Activated CD4-positive, alpha-beta T cell treated with anti-CD3 and anti-CD28 coated beads, Interleukin-2, Interleukin-4, amounts not matched to agents 100 ng/mL and 50 ng/mL, durations not matched to agents 16 hours and 8 hours (primary cell): ENCODE measurements at places on chromosomes 13 and 19.
A peak's percentile ranks its signal among the peaks of the same experiment; 100 is the strongest.

- DNase-seq: no peak
These were observed 7.3 kb upstream of the CYP2A7 start for GRCh38 chr19:40889366-40889765.

DNA sequence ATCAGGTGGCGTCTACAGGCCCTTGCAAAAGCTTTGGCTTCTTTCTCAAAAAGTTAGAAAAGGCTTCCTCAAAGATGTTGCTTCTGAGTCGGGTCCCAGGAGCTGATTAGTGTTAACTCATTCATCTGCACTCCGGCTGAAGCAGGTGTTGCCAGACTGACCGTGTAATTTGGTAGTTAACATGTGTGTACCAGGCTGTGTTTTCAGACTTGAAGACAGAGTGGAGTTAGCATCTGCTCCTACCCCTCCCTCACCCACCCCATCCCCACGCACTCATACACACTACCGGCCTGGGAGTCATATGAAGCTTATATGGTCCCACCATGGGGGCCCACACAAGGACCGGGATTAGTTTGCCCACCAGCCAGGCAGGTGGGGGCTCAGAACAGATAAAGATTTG lies 111.5 kb downstream of the DNAJC15 start:
- no peak for DNase-seq

GRCh38 chr19:53147645-53148044 lies 11.2 kb downstream of the ZNF347 start:
- DNase-seq: no peak

DNA sequence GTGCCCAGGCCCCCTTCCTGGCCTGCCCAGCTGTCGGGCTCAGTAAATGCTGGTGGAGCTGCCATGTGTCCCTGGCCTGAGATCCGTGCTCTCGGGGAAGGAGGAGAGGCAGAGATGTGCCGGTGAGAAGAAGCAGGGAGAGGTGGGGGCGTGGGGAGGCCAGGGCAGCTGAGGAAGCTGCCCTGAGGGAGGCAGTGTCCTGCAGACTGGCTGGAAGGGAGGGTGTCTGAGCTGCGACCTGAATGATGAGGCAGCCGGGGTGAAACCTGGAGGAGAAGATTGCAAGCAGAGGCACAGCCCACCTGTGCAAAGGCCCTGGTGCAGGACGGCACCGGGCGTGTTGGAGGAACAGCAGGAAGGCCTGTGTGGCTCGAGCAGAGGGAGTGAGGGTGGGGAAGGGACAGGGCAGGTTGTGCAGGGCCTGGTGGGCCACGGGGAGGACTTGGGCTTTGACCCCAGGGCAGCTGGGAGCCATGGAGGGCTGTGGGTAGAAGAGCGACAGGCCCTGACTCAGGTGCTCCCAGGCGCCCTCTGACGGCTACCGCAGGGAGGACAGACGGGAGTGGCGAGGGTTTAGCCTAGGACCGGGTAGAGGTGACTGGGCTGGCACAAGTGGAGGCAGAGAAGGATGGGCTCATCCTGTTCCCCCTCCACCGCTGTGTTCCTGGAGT lies 14.0 kb upstream of the CELF5 start:
- peak; percentile 79 for DNase-seq

GRCh38 chr19:10290876-10291553 lies 1.3 kb downstream of the ICAM5 start:
- DNase-seq: no peak

DNA sequence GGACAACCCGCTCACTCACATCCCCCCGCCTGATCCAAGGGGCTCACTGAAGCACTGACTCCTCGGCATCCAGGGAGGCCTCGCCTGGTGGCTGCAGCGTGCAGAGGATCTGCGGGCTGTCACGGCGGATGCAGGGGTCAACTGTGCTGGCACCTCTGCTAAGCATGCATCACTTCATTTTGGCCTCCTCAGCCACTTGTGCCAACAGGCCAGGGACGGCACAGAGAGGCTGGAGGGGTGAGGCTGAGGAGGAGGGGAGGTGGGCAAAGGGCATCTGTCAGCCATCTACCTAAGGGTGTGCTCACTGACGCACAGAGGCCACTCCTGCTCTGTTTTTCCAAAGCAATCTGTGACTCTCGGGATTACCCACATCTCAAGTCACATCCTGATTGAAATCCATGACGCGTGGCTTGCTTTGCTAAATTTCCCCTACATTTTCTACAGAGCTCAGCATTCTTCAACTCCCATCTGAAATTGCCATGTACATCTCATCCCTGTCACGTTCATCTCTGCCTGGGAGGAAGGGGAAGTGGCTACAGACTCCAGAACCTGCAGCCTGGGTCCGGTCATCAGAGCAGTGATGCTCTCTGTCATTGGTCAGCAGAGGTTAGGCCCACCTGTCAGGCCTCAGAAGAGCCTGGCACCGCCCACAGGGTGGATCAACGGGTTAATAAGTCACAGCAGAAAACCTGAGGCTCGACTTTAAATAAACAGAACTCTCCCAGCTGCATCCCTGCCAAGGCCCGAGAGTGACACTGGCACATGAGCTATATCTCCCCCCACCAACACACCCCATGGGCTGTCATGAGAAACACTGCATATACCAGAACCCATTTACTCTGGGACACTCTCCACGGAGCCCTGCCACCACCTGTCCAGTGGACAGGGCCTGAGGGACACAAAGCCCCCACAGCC lies 17.6 kb downstream of the ELL start:
- no peak for DNase-seq

GRCh38 chr13:25729201-25729600 lies 322.6 kb downstream of the SHISA2 start:
- no peak for DNase-seq

GRCh38 chr13:102322211-102322610 lies 79.6 kb downstream of the FGF14 start:
- no peak for DNase-seq

GRCh38 chr13:46609052-46609451 lies 56.1 kb downstream of the LRCH1 start:
- no peak for DNase-seq

DNA sequence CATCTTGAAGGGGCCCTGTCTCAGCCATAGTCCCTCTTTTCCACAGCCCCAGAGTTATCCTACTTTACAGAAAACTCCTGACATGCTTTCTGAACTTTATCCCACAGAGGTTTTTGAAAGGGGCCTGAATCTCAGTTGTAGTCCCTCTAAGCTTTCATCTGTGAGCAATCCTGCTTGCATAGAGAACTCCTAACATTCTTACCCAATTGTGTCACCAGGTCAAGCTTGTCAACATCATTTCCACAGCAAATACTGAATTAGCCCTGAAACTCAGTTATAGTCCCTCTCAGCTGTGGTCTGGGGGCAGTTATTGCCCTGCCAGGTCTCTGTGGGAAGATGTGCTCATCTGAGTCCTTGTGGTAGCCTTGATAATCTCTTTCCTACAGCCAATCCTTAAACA lies 2190.3 kb upstream of the PCDH20 start:
- DNase-seq: no peak

GRCh38 chr19:1250437-1251260 lies 2.3 kb downstream of the MIDN start:
- no peak for DNase-seq

- DNase-seq: no peak
These were observed 412.0 kb downstream of the FGF14 start for GRCh38 chr13:101989798-101990350.

GRCh38 chr13:49586717-49587116 lies 1.4 kb upstream of the RCBTB1 start:
- DNase-seq: no peak

DNA sequence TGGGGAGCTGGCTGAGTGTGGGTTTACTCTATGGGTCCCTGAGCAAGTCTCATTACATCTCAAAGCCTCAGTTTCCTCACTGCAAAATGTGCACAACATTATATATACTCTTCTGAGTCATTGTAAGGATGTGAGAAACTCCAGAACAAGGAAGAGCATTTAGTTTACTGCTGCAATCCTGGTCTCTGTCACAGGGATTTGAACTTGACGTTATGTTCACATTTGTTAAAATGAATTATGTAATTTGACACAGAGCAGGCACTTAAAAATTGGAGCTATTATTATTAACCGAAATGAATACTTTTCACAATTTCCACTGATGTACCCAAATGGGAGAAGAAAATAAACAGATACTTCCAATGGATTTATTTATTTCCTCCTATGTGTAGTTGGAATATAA lies 101.0 kb downstream of the STARD13 start:
- DNase-seq: no peak

- peak; percentile 82 for DNase-seq
These were observed 4.0 kb downstream of the EBI3 start for GRCh38 chr19:4233282-4233853.

- DNase-seq: no peak
These were observed 41.0 kb upstream of the SIAH3 start for GRCh38 chr13:45892513-45892912.

DNA sequence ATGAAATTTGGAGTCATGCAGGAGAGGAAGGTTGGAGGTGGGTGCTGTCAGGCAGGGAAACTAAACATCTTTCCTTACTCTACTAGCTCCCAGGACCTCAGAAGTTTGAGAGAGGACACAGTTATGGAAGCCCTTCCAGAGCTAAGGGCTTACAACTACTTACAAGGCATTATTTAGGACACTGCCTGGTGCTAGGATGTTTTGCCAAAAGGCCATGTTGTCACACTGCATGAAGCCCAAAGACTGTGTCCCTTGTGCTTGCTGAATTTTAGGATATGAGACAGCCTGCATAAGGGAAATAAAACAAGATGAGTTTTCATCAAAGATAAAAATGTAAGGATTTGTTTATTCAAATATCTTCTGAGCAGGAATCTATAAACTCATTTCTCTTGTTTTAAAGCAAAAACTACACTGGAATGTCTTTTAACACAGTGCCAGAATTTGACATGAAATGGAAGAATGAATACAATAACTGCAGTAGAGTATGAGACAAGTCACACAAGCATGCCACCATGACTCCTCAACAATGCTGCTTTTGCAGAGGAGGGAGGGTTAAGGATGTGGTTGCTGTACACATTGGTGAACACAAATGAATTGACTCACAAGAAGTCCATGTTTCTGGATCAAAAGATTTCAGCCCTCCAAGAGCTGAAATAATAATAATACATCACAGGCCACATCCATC lies 258.4 kb downstream of the SPRY2 start:
- DNase-seq: no peak

DNA sequence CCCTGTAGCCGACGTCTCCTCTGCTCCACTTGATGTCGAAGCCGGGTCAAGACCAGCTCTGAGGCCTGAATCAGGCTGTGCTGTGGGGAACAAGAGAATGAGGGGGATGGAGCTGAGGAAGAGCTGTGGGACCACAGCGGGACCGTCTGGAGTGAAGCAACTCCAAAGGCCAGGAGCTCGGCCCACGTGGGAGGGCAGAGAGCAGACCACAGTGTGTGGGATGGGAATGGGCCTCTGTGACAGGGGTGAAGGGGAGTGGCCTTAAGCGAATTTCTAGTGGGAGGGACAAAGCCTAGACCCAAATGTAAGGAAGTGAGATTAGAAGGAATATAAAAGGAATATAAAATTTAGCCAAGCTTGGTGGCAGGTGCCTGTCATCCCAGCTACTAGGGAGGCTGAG lies 3.8 kb upstream of the SLC8A2 start:
- no peak for DNase-seq
